ENCODE measurements at places on chromosomes 7 and 10.

- DNase-seq = no peak
These were observed 8.6 kb downstream of the POLD2 start for GRCh38 chr7:44114586-44115310.

DNA sequence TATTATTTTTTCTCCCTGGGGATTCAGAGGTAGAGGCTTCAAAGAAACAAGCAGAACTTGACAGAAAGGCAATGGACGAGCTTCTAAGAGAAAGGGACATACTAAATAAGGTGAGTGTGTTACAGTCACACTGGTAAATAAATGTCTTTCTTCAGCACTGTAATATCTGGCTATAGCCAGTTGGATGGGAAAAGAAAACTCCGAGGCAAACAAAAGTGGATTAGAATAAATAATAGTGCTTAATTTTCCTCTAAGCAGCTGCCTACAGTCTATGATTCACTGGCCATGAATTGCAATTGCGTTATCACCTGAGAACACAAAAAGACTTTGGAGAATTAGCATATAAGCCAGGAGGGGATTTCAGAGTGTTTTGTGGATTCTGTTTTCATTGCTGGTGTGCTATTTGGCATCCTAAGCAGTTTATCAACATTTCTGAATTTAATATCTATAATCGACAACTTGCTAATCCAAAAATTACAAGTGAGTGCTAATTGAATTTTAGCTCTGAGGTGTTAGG lies 23.2 kb downstream of the CFAP58 start:
- DNase-seq = no peak

GRCh38 chr7:71535616-71536015 lies 403.7 kb downstream of the GALNT17 start:
- DNase-seq = no peak

DNA sequence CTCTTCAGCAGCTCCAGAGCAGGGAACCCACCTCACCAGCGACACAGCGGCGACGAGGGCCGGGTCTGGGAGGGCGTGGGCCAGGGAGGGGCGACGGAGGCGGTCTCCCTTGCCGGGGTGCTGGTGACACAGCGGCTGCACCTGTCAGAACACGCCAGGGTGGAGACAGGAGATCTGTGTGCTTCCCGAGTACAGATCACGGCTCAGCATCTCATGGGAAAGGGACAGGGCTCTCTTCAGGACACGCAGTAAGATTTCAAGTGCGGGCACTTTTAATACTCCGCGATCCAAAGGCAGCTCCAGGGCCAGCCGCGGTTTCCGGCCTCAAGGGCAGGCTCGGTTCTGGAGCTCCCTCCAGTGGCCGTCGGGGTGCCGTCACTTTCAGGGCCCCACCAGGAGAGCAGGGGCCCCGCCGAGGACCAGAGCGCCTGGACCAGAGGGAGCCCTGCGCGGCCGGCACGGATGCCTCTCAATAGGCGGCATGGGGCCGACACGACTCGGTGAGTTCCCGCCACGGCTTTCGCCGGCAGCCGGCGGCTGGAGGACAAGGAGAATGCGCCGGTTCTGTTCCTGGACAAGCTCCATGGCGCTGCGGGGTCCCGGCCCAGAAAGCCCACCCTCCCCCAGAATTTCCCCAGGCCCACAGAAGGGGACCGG lies 21.4 kb downstream of the GPR146 start:
- peak; percentile 65 for DNase-seq

GRCh38 chr10:128979405-128979804 lies 487.6 kb upstream of the MGMT start:
- no peak for DNase-seq

DNA sequence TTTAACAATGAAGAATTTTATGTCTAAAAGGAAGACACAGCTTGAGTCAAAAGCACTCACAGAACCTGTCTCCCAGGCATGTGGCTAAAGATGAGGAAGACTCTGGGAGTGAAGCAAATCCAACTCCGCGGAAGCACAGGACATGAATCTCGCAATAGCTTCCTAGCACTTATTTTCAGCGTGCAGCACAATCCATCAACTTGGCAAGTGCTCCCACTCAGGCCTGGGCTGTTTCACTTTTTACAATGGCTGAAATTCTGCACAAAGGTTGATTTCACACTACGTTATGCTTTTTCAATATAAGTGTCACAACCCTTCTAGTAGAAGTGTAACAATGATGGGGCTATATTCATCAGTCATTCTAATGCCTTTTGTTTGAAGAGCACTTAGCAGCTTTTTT lies 180.2 kb downstream of the XPNPEP1 start:
- DNase-seq = no peak

DNA sequence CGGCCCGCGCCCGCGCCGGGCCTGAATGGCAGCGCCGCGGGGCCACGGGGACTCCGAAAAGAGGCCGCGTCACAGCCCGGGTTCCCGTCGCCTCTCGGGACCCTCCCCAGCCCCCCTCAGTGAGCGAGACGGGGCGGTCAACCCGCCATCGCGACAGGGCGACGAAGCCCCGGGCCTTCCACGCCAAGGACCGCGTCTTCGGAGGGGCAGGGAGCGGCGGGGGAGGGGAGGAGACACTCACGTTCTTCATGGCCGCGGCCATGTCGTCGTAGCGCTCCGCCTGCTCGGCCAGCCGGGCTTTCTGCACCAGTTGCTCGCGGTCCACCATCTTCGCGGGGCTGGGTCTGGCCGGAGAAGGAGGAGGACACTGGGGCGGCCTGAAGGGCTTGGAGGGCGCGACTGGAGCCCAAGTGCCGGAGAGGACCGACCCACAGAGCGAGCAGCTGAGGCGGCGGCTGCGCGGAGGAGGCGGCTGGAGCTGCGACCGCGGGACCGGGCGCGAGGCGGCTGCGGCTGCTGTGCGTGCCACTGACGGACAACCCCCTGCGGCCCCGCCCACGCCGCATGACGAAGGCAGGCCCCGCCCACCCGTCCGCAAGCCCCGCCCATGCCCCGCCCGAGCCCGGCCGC lies at the start of gene YWHAG:
Gene YWHAG, minus strand, starts transcription at position 511 of the 630 bp plus-strand sequence. Its CDS starts 183 bp downstream, at position 328.
- DNase-seq = peak; percentile 72

GRCh38 chr7:24757353-24758275 lies at the start of gene GSDME:
Gene GSDME (minus strand): TSS chr7:24757464. CDS start chr7:24749774, 7,690 bp downstream.
- DNase-seq = no peak

DNA sequence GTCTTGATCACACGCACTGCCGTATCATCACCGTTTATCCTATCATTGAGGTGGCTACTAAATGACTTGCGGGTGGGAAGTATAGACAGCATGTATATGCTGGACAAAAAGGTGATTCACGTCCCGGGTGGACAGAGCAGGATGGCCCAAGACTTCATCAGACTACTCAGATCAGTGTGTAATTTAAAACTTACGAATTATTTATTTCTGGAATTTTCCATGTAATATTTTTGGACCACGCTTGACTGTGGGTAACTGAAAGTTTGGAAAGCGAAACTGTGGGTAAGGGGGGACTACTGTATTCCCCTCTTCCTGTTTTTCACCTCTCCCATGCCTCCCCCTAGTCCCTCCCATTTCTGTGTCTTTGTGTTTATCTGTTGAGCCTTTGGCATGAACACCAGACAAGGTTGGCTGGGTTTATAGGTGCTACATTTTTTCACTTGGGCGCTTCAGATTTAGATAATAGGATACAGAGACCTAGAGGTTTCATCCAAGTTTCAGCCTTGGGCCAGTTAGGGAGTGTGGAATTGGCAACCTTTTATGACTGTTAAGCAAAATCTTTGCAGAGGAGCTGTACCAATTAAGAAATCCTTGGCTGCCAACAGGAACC lies 55.8 kb downstream of the RBM20 start:
- DNase-seq = no peak

DNA sequence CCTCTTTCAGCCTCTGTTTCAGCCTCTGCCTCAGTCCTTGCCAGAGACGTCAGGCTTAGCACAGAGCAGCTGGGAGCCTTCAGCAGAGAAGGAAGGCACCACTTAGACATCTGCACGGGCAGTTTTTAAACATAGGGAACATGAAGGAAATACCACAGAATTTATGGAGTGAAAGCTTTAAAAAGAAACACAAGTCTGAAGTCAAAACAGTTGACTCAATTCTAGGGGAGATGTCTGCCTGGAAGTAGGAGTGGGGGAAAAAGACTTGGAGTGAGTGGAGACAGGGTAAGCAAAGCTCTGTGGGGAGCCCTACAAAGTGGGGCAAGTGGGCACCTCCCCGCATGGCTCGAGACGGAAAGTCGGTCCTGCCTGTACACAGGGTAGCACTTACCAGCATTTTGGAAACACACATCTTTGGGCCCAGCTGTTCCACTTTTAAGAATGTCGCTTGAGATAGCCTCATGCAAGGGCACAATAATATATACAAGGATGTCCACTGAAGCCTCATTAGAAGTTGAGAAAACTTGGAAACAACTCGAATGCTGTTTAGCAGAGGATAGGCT lies 5.0 kb upstream of the TBXAS1 start:
- DNase-seq = no peak

DNA sequence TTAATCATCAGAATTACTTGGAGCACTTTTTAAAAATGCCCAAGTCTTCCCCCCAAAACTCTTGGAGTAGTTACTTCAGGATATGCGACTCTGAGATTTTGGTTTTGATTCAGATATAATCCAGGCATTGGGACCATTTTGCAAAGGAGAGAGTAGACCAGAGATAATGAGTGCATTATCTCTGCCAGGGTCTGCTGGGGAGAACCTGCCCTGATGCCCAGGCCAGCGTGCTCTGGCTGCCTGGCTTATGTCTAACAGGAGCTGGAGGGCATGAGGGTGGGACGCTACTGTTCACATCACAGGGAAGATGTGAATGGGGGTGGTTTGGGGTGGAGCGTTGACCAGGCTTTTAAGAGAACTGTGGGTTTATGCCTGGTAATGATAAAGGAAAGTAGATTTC lies 336.2 kb downstream of the DPP6 start:
- no peak for DNase-seq

DNA sequence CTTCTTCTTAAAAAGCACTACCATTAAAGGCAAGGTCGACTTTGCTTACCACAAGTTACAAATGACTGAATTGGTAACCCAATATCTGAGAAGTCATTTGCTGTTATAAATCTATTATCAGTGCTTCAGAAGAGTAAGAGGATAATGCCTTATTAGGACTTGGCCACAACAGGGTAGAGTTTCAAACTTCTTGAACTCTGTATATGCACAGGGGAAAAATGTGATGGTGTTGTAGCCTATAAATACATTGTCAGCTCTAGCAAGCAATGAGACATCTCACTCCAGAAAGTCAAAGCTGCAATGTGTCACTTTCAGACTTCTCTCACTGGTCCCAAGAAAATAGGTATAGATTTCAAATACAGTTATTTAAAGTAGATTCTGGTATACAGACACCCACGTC lies 9.3 kb downstream of the TFEC start:
- DNase-seq = no peak

- no peak for DNase-seq
These were observed 112.4 kb upstream of the EEPD1 start for GRCh38 chr7:36040679-36041078.

DNA sequence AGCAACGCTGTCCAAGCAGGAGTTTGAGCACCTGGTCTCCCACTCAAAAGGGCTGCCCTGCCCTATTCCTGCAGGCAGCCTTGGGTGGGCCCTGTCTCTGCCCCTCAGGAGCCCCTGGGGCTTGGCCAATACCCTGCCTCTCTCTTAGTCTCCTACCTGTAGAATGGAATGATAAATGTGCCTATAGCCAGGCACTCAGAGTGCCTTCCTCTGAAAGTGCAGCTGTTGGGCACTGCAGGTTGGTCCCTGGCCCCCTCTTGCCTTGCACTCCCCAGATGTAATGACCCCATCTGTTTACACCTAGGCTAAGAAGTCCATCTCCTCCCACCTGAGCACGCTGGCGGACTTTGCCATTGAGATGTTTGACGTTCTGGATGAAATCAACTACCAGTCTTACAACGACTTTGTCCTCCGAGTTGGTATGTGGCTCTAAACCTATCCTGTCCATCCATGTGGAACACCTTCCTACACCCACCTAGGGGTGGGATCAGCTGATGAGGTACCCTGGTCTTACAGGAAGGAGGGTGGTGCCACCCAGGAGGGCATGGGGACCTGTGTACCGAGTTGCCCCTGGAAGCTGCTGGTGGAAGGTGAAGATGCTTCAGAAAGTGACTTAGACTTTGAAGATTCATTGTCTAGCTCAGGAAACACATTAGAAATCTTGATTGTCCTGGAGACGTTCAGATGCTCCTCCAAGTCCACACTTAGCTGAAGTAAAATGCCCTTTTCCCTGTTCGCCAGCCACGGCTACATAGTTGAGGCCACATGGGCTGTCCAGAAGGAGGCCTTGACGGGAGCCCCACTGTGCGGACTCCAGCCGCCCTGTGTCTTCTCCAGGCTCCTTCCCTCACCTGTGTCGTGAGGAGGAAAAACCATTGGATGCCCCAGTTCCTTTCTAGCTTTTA lies 134.1 kb downstream of the ADCY1 start:
- no peak for DNase-seq

- DNase-seq = no peak
These were observed 111.8 kb downstream of the WDR11 start for GRCh38 chr10:120962756-120963593.

- no peak for DNase-seq
These were observed 23.1 kb downstream of the ZCCHC24 start for GRCh38 chr10:79422178-79422892.

GRCh38 chr7:34603711-34604444 lies 54.1 kb upstream of the NPSR1 start:
- DNase-seq = no peak

- no peak for DNase-seq
These were observed 2.8 kb upstream of the LZTS2 start for GRCh38 chr10:100996678-100997359.

GRCh38 chr7:77980087-77980713 lies 181.6 kb downstream of the PHTF2 start:
- no peak for DNase-seq

DNA sequence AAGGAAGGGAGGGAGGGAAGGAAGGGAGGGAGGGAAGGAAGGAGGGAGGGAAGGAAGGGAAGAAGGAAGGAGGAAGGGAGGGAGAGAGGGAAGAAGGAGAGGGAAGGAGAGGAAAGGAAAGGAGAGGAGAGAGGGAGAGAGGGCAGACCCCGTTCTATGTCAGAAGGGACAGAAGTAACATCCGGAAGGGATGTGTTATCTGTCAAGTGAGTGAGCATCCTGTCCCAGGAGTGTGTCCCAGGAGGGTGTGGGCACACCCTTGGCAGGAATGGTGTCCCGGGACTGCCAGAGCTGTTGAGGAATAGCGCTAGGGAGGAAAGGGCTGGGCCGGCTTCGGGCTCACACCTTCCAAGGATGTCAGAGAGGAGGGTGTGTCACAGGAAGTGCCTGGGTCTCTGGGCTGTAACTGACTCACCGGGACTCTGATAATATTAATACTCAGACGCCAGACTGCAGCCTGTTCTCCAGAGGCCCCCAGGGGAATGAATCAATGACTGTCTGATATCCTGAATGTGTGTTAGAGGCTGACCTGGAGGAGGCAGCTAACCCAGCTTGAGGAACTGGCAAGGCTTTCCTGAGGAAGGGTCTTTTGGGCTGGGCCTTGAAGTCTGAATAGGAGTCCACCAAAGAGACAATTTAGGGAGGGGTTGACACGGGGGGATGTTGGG lies 125.6 kb upstream of the TNRC18 start:
- no peak for DNase-seq

- DNase-seq = no peak
These were observed 26.5 kb downstream of the GALNT11 start for GRCh38 chr7:152051968-152052367.
